ENCODE measurements at places on chromosomes 3 and 15. TPM values are rescaled to one million over a fixed set of nuclear protein-coding genes. Genes with fewer than 3 reads are reported as not detected.

DNA sequence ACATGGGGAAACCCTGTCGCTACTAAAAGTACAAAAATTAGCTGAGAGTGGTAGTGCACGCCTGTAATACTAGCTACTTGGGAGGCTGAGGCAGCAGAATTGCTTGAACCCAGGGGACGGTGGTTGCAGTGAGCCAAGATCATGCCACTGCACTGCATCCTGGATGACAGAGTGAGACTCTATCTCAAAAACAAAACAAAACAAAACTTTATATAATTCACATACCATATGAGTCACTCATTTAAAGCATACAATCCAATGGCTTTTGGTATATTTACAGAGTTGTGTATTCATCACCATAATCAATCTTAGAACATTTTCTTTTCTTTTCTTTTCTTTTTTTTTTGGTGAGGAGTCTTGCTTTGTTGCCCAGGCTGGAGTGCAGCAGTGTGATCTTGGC is 8.7 kb downstream of the PXK start:
- DNase-seq: no peak

CIAO2A gene
- polyA plus RNA-seq: 65.3 TPM

CLDN18 gene
- polyA plus RNA-seq: not detected

DNA sequence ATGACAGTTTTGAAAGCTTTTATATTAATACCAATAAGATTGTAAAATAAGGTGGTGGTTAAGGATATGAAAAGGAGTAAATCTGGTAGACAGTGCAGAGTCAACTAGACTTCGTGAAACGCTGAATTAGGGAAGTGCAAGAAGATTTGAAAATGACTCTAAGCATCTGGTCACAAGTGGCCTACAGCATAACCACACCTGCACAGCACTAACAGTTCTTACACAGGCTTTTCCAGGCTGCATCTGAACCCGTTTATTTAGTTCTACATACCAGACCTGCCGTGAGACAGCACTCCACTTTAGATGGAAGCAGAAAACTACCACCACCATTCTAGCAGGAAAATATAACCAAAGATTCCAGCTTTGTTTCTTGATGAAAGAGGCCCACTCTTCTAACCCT is 1.9 kb downstream of the DMXL2 start:
- no peak for DNase-seq

DNA sequence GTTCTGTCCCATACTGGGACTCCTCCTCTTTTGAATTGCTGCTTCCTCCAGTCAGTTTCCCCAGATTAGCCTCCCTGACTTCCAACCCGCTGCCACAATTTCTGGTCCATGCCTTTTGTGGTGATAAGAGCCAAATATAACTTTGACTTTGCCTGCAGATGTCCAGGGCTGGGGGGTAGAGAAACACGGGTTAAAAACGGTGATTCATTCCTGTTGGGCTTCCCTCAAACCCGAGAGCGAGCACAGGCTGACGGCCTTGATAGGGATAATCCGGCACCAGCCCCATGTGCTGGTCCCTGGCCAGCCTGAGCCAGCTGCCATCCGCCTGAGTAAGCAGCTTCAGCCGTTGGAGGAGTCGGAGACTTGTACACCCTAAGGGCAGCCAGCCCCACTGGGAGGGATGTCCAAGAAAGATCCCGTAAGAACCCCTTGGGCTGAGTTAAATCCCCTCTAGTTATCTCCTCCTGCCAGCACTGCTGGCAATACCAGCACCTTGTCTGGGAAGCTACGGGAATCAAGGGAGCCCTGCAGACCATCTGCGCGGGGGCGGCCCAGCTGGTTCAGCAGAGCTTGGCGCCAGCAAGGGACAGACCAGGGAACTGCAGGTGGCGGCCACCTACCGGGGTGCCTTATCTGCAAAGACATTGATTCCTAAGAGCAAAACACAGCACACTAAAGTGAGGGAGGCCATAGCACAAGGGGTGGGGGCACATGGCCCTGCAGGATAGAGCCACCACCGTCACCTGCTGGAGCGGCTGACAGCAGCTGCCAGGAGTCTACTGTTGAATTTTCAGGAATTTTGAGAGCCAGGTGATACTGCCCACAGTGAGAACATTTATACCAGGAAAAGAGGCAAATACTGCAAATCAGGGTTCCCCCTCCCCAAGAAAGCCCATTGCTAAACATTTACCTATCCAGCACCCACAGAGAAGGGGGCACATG is 18.1 kb downstream of the CSPG4 start:
- DNase-seq: peak; percentile 86

GRK7 gene
- 0.03 TPM for polyA plus RNA-seq

HRG gene
- polyA plus RNA-seq: not detected

DNA sequence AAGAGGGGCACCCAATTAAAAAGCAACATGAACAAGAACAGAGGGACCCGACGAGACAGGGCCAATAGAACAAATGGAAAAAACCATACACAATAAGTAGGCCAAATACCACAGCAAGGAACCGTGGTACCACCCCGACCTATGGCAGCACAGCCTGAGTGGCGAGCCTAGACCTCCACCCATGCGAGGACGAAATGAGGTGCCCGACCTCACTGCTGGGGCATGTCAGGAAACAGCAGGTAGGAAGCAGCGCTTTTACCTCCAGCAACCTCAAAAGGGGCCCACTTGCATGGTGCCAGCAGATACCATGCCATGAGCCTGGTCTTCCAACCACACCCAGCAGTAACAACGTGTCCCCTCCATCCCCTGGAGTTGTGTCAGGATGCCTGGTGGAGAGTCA is 77.9 kb downstream of the PCSK6 start:
- DNase-seq: no peak

DNA sequence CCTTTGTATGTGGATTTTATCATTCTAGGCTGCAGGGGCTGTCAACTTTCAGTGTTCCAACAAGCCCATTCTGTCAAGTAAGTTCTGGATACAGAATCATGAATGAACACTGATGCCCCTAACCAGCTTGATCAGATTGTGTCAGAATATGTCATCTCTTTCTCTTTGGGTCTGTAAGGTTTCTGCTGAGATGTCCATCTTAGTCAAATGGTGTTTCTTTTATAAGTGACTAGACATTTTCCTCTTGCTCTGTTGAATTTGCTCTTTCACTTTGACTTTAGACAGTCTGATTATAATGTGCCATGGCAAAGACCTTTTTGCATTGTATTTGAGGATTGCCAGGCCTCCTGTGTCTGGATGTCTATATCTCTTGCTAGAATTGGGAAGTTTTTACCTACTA is 660.9 kb upstream of the CBLB start:
- DNase-seq: no peak

GRCh38 chr3:115712871-115713270 is 89.6 kb downstream of the GAP43 start:
- no peak for DNase-seq

AAGAB gene
- 24.9 TPM for polyA plus RNA-seq

DNA sequence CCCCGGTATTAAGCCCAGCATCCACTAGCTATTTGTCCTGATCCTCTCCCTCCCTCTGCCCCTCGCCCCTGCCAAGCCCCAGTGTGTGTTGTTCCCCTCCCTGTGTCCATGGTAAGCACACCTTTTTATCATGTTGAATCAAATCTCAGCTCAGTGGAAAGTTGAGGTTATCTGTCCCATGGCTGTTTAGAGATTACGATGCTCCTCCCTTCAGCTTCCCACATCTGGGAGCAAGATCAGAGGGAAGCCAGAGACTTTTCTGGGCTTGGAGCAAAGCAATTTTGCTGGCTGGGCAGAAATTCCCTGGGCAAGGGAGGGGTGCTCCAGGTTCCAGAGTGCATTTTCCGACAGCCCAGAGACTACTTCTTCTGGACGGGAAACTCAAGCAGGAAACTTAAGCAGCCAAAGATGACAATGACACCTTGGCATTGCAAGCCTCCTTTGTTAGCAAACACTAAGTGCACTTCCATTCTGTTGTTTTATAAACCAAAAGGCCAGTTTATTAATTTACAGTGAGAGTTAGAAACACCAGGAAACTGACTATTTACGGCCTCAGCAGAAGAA is 104.5 kb downstream of the MESD start:
- no peak for DNase-seq

TPRA1 gene
- polyA plus RNA-seq: 31.6 TPM

DNA sequence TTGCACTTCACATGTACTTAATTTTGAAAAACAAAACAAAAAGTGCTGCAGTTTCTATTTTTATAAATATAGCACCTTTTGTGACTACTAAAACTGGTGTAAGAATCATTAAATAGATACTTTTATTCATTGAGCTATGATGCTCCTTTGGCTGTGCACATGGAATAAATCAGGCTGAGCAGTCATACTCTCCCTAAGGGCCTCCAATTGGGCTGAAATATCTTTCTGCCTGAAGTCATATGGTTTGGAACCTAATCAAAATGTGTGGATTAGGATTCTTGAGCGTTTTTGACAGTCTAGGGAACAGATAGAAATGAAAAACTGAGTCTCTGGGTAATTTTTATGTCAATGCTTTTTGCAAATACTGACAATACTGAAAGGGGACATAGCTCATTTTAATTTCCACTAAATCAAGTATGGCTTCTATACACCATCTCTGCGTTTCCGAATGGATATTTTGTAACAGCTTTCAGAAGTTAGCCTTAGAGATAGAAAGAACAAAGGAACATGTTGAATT is 392.2 kb upstream of the ROBO1 start:
- no peak for DNase-seq

- no peak for DNase-seq
Measured at GRCh38 chr3:53629402-53629723, 135.0 kb downstream of the CACNA1D start.

- no peak for DNase-seq
Measured at GRCh38 chr15:92636401-92636907, 19.1 kb downstream of the FAM174B start.

DNA sequence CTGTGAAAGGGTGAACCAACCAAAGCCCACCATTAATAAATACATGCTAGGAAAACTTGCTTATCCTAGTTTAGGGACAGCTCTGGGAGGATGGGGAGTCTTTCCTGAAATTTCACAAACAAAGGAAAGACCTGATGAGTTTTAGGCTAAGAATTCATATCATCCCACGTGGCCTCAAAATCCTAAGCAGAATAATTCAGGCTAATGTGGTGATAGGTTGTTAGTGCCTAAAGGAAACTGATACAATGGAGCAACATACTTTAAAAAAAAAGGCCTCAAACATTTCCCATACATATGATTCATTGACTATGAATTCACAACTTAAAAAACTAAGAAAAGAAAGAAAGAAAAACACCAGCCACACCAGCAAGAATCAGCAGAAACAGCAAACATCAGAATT is 126.9 kb upstream of the CNTN4 start:
- DNase-seq: no peak

GRCh38 chr3:112498914-112499711 is at the start of gene BTLA:
BTLA (minus strand) TSS chr3:112499472; CDS start chr3:112499358, 114 bp downstream.
- DNase-seq: no peak

NANOGP8 gene
- not detected for polyA plus RNA-seq

- peak; percentile 29 for DNase-seq
Measured at GRCh38 chr3:138173769-138174420, 826 bp downstream of the DBR1 start.

- no peak for DNase-seq
Measured at GRCh38 chr3:189537135-189537534, 94.1 kb upstream of the TP63 start.

ECE2 gene
- polyA plus RNA-seq: 0.03 TPM

RASL12 gene
- polyA plus RNA-seq: not detected

FBXL22 gene
- polyA plus RNA-seq: 0.10 TPM

DNA sequence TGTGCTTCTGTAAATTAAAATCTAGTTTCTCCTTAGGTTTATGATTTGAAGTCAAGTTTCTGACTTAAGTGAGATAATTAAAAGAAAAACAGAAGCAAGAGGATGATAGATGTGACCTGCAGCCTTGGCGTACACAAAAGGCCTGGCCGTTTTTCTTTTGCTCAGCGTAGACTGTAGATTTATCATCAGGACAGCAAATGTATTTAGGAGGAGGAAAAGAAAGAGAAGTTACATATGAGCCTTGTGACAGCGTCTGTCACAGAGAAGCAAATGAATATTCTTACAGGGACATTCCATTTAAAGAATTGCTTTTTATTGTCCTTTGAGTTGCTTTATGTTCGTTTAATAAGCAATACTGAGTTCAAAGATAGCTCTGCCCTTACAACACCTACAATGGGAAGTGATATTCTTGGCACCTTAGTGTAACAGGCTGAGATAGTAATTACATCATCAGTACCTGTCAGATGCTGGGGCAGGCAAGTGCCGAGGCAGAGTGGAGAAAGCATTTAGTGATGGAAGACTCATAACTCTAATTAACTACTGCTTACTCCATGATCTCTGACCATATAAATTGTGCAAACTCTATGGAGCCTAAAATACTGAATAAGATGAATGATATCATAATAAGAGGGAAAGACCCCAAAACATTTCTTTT is 311.5 kb downstream of the MFSD1 start:
- no peak for DNase-seq

DNA sequence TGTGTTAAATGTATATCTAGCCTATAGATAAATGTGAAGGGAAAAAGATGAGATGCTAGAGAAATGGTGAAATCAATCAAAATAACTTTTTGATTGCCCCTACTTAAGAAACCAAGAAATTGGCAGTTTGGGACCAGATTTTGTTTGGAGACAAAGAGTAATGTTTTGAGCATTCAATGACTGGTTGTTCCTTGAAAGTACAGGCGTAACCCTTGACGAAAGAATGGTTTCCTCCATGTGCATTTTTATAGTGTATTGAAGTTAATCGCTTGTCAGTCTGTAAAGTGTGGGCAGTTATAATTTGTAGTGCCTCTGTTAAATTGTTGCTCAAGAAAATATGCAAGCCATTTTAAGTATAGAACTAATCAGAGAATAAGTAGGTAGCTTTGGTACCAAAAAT is 1.2 kb downstream of the KIF23 start:
- no peak for DNase-seq

DNA sequence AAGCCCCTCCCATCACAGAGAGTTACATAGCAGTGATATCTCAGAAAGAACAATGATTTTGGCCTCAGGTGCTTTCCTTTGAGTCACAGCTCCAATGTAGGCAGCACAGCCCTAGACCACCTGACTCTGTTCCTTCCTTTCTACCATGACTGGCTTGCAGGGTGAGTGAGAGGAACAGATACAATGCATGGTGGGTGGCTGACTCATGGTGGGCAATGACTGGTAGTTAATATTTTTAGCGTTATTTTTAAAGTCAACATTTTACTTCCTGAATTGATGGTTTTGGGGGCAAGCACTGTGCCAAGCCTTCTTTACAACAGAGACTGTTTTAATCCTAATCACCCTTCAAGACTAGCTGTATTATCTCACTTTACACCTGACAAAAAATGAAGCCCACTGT is 32.8 kb upstream of the ST3GAL6 start:
- DNase-seq: no peak

DNA sequence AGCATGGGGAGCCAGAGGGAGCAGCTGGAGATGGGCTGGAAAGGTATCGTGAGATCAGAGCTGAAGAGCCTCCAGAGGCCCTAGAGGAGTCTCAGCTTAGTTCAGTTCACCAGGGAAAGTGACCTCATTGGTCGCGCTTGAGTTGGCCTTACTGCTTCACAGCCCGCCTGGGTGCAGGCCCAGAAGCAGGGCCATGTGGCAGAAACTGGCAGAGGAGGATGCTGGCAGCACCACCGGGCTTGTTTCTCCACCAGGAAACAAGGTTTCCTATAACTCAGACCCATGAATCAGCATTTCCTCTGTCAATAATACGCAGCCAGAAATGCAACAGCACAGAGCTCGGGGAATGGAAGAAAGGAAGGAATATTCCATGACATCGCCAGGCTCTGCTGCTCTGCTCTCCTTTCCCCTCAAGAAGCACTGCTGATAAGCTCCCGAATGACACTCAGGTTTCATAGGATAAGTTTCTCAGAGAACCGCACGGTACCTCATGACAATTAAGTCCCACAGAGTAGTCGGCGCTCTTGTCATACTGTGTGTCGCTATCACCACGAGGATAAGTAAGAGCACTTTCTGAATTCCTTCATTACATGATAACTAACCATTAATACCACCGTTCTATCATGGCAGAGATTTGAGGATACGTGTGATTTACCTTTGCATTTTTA is 147.1 kb upstream of the LPP start:
- no peak for DNase-seq

EIF4E3 gene
- 0.47 TPM for polyA plus RNA-seq
